ENCODE measurements at places on chromosomes 12 and 14. TPM values are rescaled to one million over a fixed set of nuclear protein-coding genes. Genes with fewer than 3 reads are reported as not detected.

The NEUROD4 gene
- total RNA-seq, result not detected

The ADAMTS20 gene
- not detected for total RNA-seq

The LIN7A gene
- 0.36 TPM for total RNA-seq

The CIDEB gene
- 2.7 TPM for total RNA-seq

The CLECL1 gene
- not detected for total RNA-seq

The SRRM4 gene
- total RNA-seq, result not detected

The GPRC5A gene
- 48.8 TPM for total RNA-seq

The RAD9B gene
- 0.36 TPM for total RNA-seq

The FAM90A1 gene
- not detected for total RNA-seq

The ASCL1 gene
- not detected for total RNA-seq

The GRIP1 gene
- total RNA-seq, result 0.07 TPM

The OASL gene
- total RNA-seq, result 0.29 TPM

The CD69 gene
- total RNA-seq, result 0.53 TPM
